GM19239 (cell line): ENCODE measurements at places on chromosomes 13 and 19.

- DNase-seq, result no peak
Observed at GRCh38 chr19:2573916-2574315, 98.0 kb downstream of the GADD45B start.

DNA sequence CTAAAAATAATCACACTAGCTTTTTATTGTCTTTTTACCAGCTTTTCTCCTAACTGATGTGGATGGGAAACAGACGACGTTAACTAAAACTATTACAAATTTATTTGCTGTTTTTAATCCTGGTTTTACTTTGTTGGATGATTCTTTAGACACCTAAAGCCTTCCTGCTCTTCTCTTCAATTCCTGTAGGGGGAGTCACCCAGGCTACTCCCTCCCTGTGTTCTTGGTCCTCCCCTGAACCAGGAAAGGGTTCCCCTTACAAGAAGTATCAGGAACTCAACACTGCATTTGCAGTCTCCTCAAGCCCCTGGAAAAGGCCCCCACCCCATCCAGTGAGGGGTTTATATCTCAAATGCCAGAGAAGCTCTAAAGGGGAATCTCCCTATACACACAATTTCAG, 206.1 kb downstream of the SUCLA2 start:
- peak; percentile 10 for DNase-seq

DNA sequence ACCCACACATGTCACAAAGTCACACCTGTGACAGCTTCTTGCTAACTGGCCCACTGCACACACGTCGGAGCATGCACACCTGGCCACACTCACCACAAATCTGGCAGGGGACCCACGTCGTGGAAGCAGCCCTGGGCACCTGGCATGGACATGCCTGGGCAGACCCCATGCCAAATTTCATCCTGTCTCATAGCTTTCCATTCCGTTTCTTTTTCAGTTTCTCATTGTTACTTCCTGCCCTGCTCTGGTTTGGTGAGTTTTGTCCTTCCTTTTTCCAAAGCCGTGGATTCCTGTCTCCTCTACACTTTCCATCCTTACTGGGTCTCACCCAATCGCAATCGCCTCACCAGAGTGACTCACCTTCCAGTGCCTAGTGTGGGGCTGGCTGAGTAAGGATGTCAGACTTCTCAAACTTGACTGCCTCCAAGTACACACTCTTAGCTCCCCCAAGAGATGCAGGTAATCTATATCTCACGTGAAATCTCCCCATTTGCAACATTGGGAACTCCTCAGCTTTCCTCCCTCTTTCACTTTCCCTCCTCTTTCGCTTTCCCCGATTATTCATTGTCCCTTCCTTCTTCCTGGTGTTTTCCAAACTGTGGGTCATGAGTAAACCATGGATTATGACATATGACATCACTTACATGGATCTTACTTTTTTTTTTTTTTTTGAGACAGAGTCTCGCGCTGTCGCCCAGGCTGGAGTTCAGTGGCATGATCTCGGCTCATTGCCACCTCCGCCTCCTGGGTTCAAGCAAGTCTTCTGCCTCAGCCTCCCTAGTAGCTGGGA, 1.6 kb upstream of the BBC3 start:
- DNase-seq, result no peak

- no peak for DNase-seq
Observed at GRCh38 chr13:29802621-29803020, 47.8 kb downstream of the UBL3 start.

- DNase-seq, result no peak
Observed at GRCh38 chr13:90443268-90443667, 904.2 kb upstream of the MIR17HG start.

- DNase-seq, result peak; percentile 96
Observed at GRCh38 chr19:19515642-19516519, at the start of gene NDUFA13. Gene NDUFA13 (plus strand): TSS chr19:19516225. CDS start chr19:19516239, 14 bp downstream.

DNA sequence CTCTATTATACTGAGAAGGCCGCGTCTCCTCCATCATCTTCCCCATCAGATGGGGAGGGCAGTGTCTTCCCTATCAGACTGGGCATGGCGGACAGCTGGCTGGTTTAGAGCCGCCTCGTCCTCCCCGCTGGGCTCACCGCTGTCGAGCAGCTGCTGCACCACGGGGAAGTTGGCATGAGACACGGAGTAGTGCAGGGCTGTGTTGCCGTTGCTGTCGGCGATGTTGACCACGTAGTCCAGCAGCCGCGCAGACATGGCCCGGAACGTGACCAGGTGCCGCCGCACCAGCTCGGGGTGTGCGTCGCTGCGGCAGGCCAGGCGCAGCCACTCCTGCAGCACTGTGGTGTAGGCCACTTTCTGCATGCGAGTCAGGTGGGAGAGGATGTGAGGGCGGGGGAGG, 18.8 kb upstream of the SPC24 start:
- no peak for DNase-seq

DNA sequence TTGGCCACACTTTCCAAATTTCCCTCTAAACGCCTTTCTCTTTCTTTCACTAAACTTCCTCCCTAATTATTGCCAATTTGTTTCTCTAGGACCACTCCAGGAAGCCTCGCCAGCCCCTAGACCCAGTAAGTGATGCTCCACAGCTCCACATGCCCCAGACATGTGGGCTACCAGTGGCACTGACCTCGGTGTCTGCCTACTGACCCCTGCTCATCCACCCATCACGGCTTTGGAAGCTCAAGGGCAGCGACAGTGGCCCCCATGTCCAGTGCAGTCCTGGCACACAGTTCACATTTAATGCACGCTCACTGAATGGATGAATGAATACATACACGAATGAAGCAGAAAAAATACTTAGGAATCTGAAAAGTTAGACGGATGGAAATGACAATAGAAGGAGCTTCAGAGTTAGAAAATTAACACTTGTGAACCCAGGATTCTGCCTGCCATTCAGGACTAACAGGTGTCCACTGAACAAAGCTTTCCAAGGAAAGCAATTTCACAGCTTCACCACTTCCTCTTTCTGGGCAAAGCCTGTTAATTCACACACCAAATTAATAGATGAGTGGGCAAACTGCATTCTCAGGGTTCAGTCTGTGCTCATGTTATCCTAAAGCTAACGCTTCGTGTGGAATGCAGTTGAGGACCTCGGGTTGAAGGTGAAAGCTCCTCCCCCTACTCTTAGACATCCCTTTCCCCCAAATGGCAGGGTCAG, 50.9 kb downstream of the CCDC70 start:
- no peak for DNase-seq

- DNase-seq, result no peak
Observed at GRCh38 chr19:55858969-55859368, 22.6 kb downstream of the NLRP4 start.
